ENCODE measurements at places on chromosomes 4 and X. TPM values are rescaled to one million over a fixed set of nuclear protein-coding genes. Genes with fewer than 3 reads are reported as not detected.

Gene MBTPS2
- 10.6 TPM for total RNA-seq

- no peaks in the 10 kb centered on the region for H3K36me3 ChIP-seq
- H3K4me3 ChIP-seq: no peak overlapping the region
- H3K27me3 ChIP-seq: no peaks in the 10 kb centered on the region
- DNase-seq: no peak
- H3K27ac ChIP-seq: no peak overlapping the region
Measured at GRCh38 chr4:84146300-84146959, 352.7 kb downstream of the NKX6-1 start.

GRCh38 chrX:790041-790506 is 159.5 kb downstream of the SHOX start:
- H3K27me3 ChIP-seq: peaks cover 9% of the 10 kb centered on the region
- no peak overlapping the region for H3K27ac ChIP-seq
- H3K36me3 ChIP-seq: no peaks in the 10 kb centered on the region
- H3K4me3 ChIP-seq: no peak overlapping the region
- DNase-seq: no peak

DNA sequence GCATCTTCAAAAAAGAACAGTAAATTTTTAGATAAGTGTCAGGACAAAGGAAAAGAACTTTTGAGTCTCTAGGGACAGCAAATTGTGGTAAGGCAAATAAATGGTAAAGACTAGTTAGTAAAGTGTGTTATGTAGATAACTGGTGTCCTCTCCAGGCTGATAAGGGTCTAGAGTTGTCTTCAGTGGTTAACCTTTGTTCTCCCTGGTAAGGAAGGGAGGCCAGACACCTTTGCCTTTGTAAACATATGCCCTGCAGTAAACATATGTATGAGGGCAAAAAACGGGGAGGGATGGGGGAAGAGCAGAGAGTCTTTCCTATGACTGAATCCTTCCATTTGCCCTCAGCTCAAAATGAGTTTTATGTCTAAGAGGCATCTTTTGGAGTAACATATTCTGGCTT is 384.6 kb downstream of the HNRNPD start:
- H3K4me1 ChIP-seq: no peaks in the 10 kb centered on the region
- H3K27me3 ChIP-seq: peaks cover 3% of the 10 kb centered on the region
- no peak overlapping the region for H3K27ac ChIP-seq
- no peaks in the 10 kb centered on the region for H3K36me3 ChIP-seq
- H3K4me3 ChIP-seq: no peak overlapping the region

- H3K27me3 ChIP-seq: no peaks in the 10 kb centered on the region
- H3K4me1 ChIP-seq: no peaks in the 10 kb centered on the region
- H3K36me3 ChIP-seq: no peaks in the 10 kb centered on the region
- no peak overlapping the region for H3K27ac ChIP-seq
- no peak for DNase-seq
Measured at GRCh38 chrX:69362856-69363255, 141.3 kb upstream of the NALF2 start.

Data from natural killer cell treated with Interleukin-12 subunit alpha and Interleukin-12 subunit beta and Interleukin-15 and Interleukin-18, amount 100 ng/mL, for 72 hours (primary cell).